ENCODE measurements at places on chromosomes 5 and 9. TPM values are rescaled to one million over a fixed set of nuclear protein-coding genes. Genes with fewer than 3 reads are reported as not detected.

GRCh38 chr5:73946278-73946677 lies 320.3 kb downstream of the ARHGEF28 start:
- DNase-seq = no peak

- no peak for DNase-seq
Measured at GRCh38 chr5:168995024-168995423, 305.9 kb downstream of the SLIT3 start.

DNA sequence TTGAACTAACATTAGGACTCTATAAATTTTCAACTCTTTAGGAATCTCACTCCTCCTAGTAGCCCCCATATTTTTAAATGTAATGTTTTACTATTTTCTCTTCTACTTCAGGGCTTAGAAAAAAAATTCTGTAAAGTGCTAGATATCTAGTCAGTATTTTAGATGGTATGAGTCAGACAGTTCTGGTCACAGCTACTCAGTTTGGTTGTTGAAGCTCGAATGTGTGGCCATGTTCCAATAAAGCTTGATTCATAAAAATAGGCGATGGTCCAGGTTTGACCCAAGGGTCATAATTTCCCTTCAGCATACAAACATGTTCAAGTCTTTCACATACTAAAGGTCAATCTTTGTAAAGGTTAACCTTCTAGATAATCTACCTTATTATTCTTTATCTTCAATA lies 566.0 kb upstream of the CDH18 start:
- DNase-seq = no peak

DNA sequence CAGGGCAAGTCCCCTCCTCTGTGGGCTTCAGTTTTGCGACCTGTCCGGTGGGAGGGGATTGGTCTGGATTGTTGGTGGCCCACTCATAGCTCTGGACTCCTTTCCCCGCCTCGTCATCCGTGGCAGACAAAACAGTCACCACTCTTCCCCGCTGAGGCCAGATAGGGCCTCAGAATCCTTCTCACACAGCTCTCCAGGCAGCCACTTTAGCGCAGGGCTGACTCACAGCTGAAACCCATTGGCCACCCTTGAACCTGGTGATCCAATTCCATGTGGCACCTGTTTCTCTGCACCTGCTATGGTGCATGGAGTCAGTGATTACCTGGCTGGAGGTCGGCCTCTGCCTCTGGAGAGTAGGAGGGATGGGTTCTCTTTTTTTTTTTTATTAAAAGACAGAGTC lies 15.8 kb upstream of the CACFD1 start:
- DNase-seq = peak; percentile 38

GRCh38 chr5:151075698-151076331 lies 5.0 kb downstream of the TNIP1 start:
- peak; percentile 88 for DNase-seq

GRCh38 chr9:93302586-93303257 lies 118.8 kb downstream of the WNK2 start:
- peak; percentile 72 for DNase-seq

DNA sequence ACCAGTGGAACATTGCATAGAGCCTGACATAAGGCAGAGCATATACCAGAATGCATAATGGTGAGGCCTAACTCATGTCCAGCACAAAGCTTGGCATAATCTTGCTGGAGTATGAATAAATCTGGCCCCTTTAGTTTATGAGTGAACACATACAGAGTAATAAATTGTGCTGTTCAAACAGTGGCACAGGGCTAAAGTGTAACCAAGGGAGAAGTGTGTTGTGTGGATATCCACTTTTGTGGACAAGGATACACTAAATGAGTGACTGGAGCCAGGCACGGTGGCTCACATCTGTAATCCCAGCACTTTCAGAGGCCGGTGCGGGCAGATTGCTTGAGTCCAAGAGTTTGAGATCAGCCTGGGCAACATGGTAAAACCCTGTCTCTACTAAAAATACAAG lies 29.4 kb upstream of the JMY start:
- no peak for DNase-seq

- no peak for DNase-seq
Measured at GRCh38 chr9:74107692-74108091, 389.4 kb upstream of the RORB start.

GRCh38 chr5:139897982-139898381 lies 102.4 kb downstream of the PSD2 start:
- no peak for DNase-seq

DNA sequence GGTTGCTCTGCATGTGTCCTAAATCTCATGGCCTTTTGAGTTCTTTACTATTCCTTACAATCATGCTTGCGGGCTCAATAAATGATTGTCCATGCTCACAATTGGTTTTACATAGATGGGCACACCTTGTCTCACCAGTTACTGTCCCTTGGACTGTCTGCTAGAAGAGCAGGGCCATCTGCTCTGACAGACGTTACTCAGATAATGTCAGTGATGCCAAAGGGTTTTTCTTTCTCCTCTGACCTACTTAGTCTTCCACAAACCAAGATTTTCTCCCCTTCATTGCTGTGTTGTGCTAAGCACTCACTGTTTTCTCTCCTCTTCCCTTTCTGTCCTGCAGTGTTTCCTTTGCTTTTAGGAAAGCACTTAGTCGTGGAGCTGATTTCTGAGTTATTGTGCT lies 562.3 kb downstream of the KIF4B start:
- no peak for DNase-seq

DNA sequence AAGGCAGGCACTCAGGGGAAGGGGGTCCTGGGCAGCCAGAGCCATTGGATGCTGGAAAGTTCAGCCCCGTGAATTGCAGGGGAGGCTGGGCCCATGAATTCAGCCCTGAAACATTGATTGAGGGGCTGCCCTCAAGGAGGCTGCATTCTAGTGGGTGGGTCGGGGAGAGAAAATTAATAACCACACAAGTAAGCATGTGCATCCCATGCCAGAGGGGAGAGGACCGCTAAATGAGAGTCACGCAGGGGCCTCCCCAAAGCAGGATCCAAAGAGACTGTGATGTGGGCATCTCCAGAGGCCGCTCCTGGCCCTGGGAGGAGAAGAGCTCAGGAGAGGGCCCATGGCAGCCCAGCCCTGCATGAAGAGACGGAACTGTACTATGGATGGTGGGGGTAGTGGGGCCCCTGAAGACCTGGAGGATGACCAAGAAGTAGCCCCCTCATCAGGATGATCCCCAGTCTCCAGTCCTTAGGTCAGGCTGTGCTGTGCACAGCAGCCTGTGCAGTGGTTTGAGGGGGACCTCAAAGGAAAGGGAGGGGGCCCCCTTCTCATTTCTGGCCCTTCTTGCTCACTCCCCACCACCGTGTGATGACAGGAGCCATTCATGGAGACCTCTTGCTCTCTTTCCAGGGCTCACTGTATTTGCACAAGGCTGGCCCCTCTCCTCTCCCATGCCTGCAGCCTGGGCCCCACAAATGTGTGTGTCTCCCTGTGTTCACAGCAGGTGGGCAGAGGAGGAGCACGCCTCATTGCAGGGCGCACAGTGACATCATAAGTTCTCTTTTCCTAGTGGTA lies 233.6 kb upstream of the IRX1 start:
- no peak for DNase-seq

DNA sequence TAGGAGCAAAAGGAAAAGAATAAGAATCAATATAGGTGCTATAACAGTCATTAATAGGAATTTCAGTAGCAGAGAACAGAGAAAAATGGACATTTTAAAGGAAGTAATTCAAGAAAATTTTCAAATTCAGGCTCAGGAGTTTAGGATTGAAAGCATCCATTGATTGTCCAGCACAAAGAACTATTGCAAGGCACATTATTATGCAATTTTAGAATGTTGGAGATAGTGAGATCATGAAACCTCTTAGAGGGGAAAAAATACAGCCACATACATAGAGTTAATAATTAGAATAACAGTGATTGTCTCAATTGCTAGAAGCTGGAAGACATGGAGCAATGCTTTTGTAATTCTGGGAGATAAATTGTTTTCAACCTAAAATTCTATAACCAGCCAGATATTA lies 31.5 kb downstream of the CNTLN start:
- no peak for DNase-seq

DNA sequence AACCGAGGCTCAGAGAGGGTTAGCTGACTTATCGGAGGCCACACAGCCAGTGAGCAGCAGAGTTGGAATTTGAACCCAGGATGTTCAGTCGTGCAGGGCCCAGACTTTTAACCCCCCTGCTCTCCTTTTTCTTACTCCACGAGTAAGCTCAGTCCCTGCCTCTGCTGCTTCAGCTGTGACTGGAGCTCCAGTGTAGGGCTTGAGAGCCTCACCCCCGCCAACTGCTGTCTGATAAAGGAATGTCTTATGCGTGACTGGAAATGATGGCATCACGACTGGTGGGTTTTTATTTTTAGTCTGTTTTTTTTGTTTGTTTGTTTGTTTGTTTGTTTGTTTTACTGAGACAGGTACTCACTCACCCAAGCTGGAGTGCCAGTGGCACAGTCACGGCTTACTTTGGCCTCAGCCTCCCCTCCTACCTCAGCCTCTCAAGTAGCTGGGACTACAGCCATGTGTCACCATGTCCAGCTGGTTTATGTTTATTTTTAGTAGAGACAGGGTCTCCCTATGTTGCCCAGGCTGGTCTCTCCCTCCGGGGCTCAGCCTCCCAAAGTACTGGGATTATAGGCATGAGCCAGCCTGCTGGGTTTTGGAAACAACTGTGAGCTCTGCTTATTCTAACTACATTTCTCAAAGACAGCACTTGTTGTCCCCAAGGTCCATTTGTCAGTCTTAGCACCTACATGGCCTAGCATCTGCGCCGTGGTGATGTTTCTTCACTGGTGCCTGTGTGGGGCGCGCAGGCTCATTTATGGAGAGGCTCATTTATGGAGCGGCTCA lies 52.5 kb upstream of the NCS1 start:
- no peak for DNase-seq

- peak; percentile 95 for DNase-seq
Measured at GRCh38 chr5:139651853-139652787, 4.0 kb downstream of the CXXC5 start.

- DNase-seq = no peak
Measured at GRCh38 chr5:92627186-92627585, 953.8 kb downstream of the NR2F1-AS1 start.

- DNase-seq = peak; percentile 2
Measured at GRCh38 chr9:69265891-69266290, 59.1 kb upstream of the ENTREP1 start.

- DNase-seq = no peak
Measured at GRCh38 chr5:164412531-164412930, 907.1 kb downstream of the MAT2B start.

- DNase-seq = peak; percentile 69
Measured at GRCh38 chr5:140205216-140205615, 30.2 kb downstream of the CYSTM1 start.

The ATG10 gene
- 1.8 TPM for total RNA-seq

The CCNO gene
- total RNA-seq = 3.3 TPM

The UQCRQ gene
- 77.9 TPM for total RNA-seq

The GOLM1 gene
- total RNA-seq = 48.2 TPM

The SLC46A2 gene
- not detected for total RNA-seq

The CTXN3 gene
- total RNA-seq = not detected

The KCNMB1 gene
- not detected for total RNA-seq

The TRIP13 gene
- 19.5 TPM for total RNA-seq

The CCIN gene
- 2.8 TPM for total RNA-seq

The SLC6A18 gene
- not detected for total RNA-seq

The SLIT3 gene
- 61.9 TPM for total RNA-seq

The PLAC8L1 gene
- total RNA-seq = not detected

The IRX1 gene
- 25.9 TPM for total RNA-seq

The SLC45A2 gene
- total RNA-seq = not detected
